ENCODE measurements at places on chromosomes 1 and 21.

DNA sequence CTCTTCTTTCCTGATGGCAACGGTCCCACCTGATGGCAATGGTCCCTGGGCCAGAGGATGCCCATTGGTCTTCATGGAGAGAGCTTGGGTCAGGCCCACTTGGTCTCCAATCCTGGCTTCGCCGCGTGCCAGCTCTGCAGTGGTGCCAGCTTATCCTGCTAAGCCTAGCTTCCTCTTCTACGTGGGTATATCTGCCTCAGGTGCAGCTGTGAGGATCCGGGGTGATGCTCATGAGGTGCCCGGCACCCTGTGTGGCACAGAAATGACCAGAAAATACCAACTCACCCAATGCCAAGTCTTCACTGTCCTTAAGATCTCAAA is 437.4 kb downstream of the CAMTA1 start:
- DNase-seq: no peak

- DNase-seq: no peak
These were observed 32.3 kb upstream of the ID3 start for GRCh38 chr1:23591460-23592208.

GRCh38 chr1:181104790-181105133 is 16.3 kb downstream of the IER5 start:
- peak; percentile 92 for DNase-seq

- no peak for DNase-seq
These were observed 96.4 kb upstream of the RAB3GAP2 start for GRCh38 chr1:220368352-220369265.

DNA sequence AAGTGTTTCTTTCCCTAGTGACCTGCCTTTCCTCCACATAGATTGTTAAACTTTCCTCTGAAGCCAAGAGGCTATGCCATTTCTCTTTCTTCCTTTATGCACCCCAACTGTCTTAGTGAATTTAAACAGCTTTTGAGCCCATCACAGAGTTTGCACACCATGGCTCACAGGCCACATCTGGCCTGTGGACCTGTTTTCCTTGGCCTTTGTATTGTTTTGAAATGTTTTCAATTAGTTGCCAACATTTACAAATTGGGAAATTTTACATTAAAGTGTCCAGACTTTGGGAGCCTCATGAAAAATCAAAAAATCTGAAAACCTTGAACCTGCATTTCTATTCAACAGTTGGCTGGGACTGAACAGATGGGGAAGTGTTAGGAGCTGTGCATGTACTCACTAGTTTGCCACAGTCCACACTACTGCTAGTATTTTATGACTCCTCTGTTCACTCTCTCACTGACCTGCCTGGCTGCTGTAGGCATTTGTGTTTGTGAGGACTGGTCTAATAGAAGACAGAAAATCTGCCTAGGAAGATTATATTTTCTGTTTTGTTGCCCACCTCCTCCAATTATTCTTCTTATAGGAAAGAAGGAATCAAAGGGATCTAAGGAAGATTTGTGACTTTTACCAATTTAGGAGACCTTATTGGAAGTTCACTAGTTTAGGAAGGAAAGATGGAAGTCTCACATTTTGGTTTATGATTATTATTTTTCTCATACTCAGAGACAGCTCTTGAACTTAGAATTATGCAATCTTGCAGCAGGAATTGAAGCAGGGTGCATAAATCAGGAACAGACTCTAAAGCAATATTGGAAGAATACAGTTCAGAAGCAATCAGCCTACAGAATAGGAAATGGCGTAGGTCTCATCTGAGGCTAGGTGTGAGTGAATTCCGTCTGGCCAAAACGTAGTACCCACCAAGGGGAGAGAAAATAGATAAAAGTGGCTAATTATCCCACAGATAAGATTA is 134.7 kb downstream of the HLX start:
- no peak for DNase-seq

DNA sequence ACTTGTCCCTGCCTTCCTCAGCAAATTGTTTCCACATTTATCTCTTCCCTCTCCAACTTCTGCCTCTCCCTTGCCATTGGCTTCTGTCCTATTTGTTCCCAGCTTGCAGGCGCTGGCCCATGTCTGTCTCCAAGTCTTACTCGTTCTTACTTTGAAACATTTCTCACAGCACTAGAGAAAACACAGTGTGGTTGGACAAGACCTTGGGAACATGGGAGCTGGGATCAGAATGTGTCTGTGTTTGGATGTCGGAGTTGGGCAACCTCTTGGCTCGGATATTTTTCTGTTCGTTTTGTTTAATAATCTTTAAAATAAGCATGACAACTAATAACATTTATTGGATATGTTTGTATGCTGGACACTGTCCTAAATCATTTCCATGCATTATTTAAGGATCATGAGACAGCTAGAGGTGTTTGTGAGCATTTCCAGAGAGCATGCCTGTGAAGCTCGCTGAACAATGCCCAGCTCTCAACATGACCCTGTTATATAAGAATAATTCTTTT is 5.9 kb upstream of the BRWD1 start:
- no peak for DNase-seq

GRCh38 chr1:180156631-180157091 is 2.0 kb downstream of the QSOX1 start:
- peak; percentile 24 for DNase-seq
